Activated T-cell treated with anti-CD3 and anti-CD28 coated beads, Interleukin-2, amount 50 U/mL, for 72 hours (primary cell): ENCODE measurements at places on chromosomes 16 and 17. TPM values are rescaled to one million over a fixed set of nuclear protein-coding genes. Genes with fewer than 3 reads are reported as not detected.

- DNase-seq: no peak
Observed at GRCh38 chr17:19341211-19341631, 21.3 kb downstream of the B9D1 start.

GRCh38 chr17:41322094-41322902 lies 6.8 kb upstream of the KRTAP17-1 start:
- no peak for DNase-seq

- DNase-seq: peak; percentile 67
Observed at GRCh38 chr17:76384987-76385891, 830 bp downstream of the SPHK1 start.

Gene RSAD1
- 29.2 TPM for total RNA-seq

GRCh38 chr17:82080048-82080788 lies 14.6 kb upstream of the DUS1L start:
- DNase-seq: no peak

GRCh38 chr17:4712526-4712925 lies 2.1 kb downstream of the ARRB2 start:
- no peak for DNase-seq

DNA sequence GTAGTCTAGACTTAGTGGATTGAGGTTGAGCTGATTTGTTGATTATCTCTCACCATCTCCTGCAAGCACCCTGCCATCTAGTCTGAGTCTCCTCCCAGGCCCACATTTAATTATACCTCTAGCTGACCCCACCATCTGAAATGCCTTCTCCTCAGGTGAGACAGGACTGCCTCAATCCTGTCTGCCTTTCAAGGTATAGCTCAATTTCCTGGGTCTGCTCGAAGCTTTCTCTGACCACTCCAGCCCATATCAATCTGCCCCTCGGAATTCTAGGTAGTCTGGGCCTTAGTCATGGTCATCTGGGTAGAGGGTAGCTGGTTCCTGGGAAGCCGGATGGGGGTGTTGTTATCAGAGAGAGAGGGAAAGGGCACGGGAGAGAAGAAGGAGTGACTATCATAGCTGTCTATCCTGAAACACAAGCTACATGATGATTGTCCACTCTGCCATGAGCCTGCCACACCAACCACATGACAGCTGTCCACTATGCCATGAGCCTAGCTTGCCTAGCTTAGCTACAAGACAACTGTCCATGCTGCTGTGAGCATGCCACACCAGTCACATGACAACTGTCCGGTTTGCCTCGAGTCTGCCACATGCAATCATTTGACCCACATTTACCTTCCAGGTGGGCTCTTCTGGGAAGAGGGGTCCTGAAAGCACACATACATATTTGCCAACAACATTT lies 34.4 kb downstream of the LYRM9 start:
- no peak for DNase-seq

GRCh38 chr17:48551214-48551555 lies 6.3 kb upstream of the HOXB2 start:
- DNase-seq: no peak

Gene PYDC1
- total RNA-seq: not detected

DNA sequence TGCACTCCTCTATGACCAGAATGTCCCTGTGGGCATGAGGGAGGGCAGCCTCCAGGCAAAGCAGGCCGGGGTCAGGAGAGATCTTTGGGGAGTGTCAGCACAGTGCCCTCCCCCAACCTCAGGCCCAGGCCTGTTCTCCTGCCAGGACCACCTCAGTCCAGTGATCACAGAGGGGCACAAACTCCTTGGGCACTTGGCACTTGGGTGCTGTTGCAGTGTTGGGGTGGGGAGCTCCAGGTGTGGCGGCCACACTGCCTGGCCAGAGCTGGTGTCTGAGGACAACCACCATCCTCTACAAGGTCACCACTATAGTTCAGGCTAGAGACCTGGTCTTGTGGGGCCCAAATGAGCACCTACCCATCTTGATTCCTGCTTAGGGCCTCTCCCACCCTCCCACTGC lies 37.2 kb downstream of the SMPD3 start:
- no peak for DNase-seq

Gene VAT1L
- total RNA-seq: 0.07 TPM

GRCh38 chr16:85168732-85169256 lies 56.5 kb upstream of the CIBAR2 start:
- no peak for DNase-seq

- DNase-seq: no peak
Observed at GRCh38 chr17:21199856-21200255, 14.1 kb downstream of the TMEM11 start.

DNA sequence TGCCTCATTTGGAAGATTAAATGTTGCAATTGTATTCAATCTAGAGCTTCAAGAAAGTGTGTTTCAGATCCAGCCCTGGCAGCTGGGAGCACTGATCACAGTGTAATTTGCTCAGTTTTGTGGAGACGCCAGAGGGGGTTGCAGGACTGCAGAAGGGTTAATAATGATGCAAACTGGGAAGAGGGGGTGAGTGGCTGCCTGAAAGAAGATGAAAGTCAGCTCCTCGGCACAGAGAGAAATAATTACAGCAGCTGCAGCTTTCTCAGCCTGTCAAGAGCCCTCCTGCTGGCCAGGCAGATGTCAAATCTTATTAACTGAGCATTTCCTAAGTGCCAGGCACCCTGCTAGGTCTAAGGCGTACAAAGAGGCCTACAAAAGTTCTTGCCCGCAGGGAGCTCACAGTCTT lies 97.7 kb downstream of the ZNF18 start:
- DNase-seq: no peak

DNA sequence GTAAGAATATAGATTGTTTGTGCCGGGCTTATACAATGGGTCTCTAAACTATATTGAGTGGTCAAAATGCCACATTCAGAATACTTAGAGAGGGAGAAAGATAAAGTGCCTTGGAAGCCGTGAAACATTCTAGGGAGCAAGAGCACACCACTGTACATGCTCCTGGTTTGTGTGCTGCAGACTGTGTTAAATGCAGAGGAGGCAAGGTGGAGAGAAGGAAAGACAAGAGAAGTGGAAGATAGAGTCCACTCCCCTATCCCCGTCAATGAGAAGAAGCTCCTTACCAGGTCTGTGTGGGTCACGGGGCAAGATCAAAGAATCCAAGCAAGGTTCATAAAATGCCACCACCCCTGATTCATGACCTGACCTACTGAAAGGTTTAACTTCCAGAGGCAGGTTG lies 267.1 kb upstream of the TBX2 start:
- DNase-seq: no peak

GRCh38 chr16:82735186-82735585 lies 108.4 kb downstream of the CDH13 start:
- DNase-seq: no peak

DNA sequence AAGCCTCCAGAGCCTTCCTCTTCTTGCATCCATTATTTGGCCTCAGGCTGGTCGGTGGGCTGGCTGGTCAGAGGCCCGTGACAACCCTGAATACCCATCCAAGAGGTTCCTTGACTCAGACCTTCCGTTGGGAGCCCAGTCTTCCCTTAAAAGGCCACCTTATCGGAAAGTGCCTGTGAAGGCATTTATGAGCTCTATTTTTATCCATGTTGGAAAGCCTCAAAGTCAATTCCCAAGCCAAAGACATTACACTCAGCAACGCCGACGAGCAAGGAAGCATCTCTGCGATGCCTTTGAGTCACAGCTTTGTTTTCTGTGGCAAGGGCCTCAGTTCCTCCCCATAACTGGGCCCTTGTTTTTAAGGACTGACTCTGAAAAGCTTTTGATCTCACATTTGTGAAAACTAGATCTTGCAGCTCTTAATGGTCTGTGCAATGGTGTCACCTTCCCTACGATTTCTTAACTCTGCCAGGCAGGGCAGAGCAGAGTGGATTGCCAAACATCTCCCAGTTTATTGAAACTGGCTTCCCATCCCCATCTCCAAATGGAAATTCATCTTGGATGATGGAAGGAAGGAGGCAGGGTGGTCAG lies 13.3 kb upstream of the SPOP start:
- DNase-seq: no peak

Gene SLC6A2
- total RNA-seq: not detected

- DNase-seq: peak; percentile 46
Observed at GRCh38 chr17:81483085-81483861, 29.3 kb downstream of the ACTG1 start.

- DNase-seq: no peak
Observed at GRCh38 chr16:21186326-21186691, 25.1 kb downstream of the ZP2 start.

DNA sequence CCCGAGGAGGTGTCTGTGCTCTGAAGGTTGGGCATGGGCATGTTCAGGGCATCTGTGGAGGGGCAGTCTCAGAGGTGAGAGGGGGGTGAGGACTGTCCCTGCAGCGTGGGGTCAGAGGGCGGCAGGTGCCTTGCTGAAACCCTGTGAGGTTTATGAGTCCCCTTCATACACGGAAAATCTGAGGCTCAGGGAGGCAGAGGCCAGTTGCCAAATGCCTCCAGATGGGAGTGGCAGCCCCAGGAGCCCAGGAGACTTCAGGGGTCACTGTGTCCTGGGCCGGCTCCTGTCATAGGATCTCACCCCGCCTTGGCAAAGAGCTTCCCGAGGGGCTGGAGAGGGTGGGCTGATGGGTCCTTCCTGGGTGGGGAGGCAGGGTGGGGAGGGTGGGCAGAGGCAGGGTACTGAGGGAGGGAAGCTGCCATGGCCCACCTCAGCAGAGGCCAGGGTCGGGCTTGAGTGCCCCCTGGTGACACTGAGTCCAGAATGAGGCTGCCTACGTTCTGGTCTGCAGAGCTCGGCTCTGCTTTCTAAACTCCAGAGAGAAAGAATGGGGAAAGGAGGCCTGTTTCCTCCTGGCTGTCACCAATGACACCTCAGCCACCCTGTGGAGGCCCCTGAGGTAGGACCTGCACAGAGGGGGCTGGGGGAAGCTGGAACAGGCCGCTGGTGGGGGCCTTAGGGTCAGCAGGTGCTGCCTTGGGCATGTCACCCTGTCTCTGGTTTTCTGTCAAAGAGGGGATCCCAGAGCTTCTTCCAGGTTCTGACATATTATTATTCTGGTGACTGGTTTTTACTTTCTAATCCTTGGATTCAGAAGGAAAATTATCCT lies 1.1 kb downstream of the LGALS9 start:
- no peak for DNase-seq

Gene KRTAP9-2
- not detected for total RNA-seq

DNA sequence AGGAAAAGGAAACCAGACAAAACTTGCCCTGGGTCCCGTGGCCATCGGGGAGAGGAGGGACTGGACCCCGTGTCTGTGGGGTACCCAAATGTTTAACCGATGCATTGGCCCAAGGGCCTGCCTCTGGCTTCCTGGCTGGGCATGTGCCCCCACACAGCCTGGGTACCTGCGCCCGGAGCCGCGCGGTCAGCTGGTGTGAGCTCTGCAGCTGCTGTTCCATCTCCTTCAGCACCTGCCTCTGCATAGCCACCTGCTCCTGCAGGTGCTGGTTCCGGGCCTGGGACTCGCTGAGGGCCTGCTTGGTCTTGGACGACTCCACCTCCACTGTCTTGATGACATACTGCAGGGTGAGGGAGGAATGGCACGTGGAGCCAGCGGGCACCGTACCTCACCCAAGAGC lies 31.9 kb downstream of the KIFC3 start:
- no peak for DNase-seq

- DNase-seq: no peak
Observed at GRCh38 chr16:73230651-73231050, 182.7 kb upstream of the ZFHX3 start.

GRCh38 chr17:3796110-3796821 lies 4.7 kb downstream of the ITGAE start:
- peak; percentile 93 for DNase-seq

- DNase-seq: no peak
Observed at GRCh38 chr17:78675316-78675616, 98.1 kb upstream of the DNAH17 start.

DNA sequence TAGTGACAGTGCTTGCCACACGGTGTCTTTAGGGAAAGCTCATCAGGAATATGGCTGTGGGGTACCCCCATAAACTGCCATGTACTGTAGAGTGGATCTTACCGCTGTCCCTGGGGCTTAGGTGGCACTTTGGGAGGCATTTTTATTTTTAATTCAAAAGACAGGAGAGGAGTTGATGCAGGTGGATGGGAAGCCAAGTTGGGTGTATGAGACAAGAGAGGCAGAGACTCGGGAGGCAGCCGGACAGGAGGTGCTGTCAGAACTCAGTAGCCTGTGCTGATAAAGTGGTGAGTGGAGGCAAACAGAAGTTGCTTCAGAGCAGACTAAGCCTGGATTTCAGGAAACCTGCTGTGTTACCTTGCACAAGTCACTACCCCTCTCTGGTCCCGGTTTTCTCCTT lies 185.9 kb downstream of the TMEM132E start:
- DNase-seq: no peak

Gene TBC1D16
- 32.8 TPM for total RNA-seq

DNA sequence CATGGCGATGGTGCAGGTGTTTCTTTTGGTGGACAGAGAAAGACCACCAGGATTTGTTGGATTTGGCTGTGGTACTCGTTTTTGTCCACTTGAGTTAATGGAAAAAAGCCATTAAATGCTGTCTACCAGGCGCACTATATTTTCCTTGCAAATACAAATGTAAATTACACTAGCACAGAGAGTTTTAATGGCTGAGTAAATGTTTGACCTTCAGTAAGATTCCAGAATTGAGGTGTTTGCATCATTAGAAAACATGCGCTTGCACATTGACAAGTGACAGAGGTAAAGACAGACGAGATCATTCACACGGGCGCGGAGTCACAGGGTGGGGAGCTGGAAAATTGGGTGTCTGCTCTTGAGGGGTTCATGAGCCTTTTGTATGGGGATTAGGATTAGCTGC lies 53.5 kb upstream of the AKTIP start:
- no peak for DNase-seq

DNA sequence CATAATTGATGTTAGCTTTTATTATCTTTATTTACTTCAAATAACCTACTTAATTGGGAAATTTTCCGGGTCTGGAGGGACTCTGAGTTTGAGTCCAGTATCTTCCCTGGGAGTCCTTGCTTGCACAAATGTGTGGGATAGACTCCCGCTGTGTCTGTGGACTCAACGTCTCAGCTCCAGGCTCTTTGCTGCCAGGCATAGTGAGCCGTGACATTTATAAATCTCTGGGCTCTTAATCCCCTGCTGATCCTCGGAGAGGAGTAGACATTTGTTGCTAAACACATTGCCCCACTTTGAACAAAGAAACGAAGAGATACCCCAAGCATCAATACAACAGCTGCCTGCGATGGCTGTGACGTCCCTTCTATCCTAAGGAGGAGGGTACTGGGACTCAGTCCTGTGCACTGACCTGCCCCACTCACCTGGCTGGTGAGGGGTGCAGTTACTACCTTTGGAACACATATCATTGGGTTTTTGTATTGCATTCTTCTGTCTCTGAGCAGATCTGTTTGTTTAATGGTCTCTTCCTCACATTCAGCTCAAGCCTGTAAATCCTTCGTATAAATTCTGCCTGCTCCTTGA lies 316.9 kb downstream of the HAPSTR1 start:
- DNase-seq: no peak

- no peak for DNase-seq
Observed at GRCh38 chr16:10993649-10994048, 49.3 kb downstream of the CLEC16A start.

Gene ABAT
- 11.1 TPM for total RNA-seq

GRCh38 chr16:25223964-25224363 lies 7.2 kb downstream of the AQP8 start:
- DNase-seq: no peak

- no peak for DNase-seq
Observed at GRCh38 chr16:51150888-51151320, at the start of gene SALL1. Gene SALL1 (minus strand): TSS chr16:51151270. CDS start chr16:51151241, 29 bp downstream.
